Activated CD8-positive, alpha-beta memory T cell treated with anti-CD3 and anti-CD28 coated beads for 1 hour (primary cell): ENCODE measurements at places on chromosomes 4 and X.

DNA sequence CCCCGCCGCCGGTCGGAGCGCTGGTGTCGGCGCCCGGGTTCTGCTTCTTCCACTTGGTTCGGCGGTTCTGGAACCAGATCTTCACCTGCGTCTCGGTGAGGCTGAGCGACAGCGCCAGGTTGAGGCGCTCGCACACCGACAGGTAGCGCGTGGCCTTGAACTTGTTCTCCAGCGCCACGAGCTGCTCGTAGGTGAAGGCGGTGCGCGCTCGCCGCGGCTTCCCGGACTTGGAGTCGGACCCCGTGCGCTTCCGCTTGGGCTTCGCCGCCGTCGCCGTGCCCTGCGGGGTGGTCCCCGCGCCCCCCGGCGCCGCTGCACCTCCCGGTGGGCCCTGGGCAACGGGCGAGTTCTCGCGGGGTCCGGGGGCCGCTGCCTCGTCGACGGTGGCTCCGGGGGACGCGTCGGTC lies 3.1 kb downstream of the NKX1-1 start:
- no peak for DNase-seq

DNA sequence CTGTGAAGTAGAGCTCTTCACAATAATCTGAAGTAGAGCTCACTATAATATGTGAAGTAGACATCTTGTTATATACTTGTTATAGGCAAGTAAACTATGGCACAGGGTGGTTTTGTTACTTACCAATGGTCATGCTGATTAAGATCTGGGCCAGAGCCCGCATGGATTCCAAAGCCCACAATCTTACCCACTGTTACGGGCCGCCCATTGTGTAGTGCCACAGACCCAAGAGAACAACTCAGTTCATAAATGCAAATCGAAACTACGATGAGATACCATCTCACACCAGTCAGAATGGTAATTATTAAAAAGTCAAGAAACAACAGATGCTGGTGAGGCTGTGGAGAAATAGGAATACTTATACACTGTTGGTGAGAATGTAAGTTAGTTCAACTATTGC lies 46.9 kb upstream of the CT47C1 start:
- no peak for DNase-seq

DNA sequence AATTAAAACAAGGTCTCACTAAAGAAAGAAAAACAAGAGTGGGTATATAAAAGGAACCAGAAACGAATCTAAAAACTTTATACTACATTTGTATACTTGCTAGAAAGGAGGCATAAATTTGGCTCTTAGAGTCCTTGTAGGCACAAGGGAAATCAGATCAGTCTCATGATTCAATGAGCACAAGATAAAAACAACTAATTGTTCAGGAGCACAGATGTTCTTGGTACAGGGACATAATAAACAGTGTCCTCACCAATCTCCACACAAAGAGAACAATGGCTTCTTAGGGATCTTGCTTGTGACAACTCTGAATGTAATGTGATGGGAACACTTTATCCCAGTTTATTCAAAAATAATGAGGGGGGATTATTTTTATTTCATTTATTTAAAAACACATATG lies 28.3 kb downstream of the TMEM144 start:
- DNase-seq, result no peak

DNA sequence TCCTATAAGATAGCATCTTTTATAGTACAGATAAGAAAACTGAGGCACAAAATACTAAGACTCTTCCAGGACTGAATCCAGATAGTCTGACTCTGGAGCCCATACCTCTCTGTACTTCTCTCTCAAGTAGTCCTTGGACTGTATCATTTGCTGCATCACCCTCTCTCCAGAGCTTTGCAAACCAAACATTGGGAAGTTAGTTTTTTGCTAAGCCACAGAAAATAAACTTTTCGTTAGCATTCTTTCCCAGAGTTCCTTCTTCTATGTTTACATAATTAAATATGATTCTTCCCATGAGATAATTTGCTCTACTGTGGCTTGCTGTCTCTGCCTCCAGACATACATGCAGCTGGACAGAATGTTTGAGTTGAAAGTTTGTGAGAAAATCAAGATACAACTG lies 22.0 kb downstream of the PPEF2 start:
- no peak for DNase-seq

DNA sequence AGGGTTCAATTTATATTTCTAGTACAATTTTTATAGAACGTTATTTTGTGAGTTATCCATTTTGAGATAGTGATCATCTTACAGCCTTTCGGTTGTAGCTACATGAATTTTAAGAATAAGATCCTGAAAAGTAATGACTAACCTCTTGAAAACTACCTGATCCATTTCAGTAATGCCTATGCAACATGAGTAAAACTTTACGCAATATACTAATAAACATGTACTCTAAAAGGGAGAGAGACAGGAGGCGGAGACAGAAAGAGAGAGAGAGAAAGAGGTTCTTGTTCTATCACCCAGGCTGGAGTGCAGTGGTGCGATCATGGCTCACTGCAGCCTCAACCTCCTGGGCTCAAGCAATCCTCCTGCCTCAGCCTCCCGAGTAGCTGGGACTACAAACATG lies 816.1 kb downstream of the CCSER1 start:
- DNase-seq, result no peak

DNA sequence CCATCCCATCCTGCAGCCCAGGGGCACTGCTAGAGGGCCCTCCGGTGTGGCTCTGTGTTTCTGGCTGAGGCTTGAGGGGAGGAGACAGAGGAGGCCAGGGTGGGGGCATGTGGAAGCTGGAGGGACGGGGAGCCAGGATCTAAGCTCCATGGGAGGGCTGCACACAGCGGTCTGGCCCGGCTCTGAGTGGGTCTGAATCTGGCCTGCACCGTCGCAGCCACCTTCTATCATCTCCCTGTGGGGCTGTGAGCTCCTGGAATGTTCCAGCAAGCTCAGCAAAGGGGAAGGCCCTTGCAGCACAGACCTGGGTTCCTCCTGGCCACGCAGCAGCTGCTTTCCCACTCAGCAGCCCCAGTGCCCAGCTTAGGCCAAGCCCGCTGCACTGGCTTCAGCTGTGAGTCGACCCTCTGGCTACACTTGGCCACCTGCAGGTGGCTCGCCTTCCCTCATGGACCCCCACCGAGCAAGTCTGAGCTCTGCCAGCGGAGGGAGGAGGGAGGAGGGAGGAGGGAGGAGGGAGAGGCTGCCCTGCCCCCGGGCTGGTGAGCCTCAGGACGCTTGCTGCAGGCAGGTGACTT lies 5.3 kb downstream of the NKX1-1 start:
- DNase-seq, result no peak

DNA sequence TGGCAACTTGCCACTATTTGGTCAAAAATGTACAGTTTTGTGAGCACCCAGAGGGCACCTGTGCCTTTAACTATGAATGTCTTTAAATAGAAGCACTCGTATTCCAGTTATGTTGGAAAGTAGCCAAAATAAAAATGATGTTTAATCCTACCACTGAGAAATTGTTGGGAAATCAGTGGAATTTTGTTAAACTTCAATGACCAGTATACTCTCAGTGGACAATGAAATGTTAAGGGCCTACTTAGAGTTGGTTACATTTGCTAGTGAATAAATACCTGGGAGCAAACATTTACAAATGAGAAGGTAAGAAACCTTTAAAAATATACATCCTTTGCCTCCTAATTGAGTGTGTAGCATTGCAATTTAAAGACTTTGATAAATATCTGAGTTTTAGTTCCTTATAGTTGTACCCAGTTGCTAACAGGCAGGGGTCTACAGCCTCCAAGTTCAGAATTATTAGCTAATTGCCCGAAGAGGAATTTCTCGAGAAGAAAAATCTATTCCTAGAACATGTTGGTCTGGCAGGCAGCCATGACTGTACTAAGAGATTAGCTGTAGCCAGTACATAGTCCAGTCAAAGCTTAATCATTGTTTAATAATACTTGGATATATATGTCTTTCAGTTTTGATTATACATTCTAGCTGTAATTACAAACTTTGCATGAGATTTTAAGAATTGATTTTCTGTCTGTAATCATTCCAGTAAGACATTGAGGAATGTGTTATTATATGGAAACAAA lies 93.2 kb downstream of the IL1RAPL2 start:
- DNase-seq, result no peak

- no peak for DNase-seq
These were observed 43.7 kb downstream of the IL15 start for GRCh38 chr4:141680060-141680459.

GRCh38 chr4:154720618-154721267 lies 23.1 kb upstream of the LRAT start:
- DNase-seq, result no peak

DNA sequence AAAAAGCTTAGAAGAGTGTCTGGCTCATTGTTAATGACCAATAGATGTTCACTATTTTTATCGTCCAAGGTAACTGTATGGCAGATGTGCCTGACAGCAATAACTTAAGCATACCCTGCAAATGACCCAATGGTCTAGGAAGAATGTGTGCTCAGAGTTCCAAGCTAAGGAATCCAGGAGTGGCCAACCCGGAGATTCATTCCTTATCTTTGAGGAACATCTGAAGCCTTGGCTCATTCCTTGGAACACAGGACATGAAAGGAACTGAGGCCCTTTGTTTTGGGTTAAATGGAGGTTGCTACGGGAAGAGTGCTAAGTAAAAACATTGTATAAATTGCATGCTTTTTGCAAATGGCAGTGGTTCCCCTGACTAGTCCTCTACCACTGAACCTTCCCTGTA lies 38.9 kb upstream of the EFNB1 start:
- DNase-seq, result no peak

- DNase-seq, result no peak
These were observed 80.4 kb upstream of the GPC4 start for GRCh38 chrX:133495464-133496391.

DNA sequence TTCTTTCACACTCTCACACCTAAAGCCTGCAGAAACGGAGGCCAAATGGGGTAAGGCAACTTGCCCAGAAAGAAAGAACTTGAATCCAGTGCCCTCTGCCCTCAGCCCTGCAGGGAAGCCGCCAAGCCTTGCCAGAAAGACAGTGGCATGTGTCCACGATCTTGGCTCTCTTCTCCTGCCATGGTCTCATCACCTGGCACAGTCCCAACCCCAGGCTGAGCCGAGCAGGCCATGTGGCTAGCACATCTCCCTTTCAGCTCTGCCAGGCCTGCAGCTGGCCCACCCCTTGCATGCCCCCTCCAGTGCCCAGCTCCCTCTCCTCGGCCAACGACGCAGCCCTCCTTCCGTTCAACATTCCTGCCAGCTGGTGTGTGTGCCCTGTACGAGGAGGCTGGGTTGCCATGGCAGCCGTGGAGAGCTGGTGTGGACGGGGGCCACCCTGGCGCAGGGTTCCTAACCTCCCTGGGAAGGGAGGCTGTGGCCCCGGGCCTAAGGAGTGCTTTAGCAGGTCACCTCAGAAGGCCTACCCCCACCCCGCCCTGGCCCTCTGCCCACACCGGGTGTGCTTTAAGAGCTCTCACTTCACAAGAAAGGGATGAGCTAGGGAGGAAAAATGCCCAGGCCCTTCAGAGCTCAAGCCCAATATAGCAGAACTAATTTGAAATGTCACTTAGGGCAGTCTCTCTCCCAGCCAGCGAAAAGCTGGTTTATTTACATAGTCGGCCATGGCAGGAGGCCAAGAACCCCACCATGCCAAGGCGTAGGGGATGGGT lies 73.0 kb upstream of the PJA1 start:
- no peak for DNase-seq

GRCh38 chr4:22500128-22500611 lies 15.7 kb downstream of the ADGRA3 start:
- no peak for DNase-seq

- no peak for DNase-seq
These were observed 37.2 kb upstream of the TMEM131L start for GRCh38 chr4:153428941-153429475.

DNA sequence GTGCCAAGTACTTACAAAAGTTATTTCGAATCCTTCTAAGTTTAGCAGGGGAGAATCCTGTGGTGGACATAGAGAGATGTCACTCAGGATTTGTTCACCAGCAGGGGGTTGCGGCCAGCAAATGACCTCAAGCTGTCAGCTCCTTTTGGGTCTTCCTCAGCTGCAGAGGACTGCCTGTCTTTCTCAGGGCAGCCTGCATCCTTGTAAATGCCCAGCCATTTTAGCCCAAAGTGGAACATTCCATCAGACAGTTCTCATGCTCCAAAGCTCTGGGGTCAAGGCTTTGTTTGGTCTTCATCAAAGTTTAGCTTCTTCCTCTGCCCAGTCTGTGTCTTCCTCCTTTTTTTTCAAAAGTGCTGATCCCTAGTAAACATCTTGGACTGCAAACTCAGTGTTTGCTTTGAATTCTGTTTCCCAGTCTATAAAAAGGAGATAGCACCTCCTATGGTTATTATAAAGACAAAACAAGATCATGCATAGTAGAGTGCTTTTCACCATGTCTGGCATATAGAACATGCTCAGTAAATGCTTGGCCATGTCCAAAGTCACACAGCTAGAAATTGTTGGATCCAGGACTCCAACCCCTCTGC lies 156.4 kb upstream of the GATB start:
- DNase-seq, result no peak

GRCh38 chr4:148431401-148431800 lies 10.8 kb downstream of the NR3C2 start:
- DNase-seq, result no peak

- no peak for DNase-seq
These were observed 63.5 kb downstream of the MAD2L1 start for GRCh38 chr4:120003193-120003592.

- no peak for DNase-seq
These were observed 2.7 kb downstream of the ELOVL6 start for GRCh38 chr4:110195561-110196205.

DNA sequence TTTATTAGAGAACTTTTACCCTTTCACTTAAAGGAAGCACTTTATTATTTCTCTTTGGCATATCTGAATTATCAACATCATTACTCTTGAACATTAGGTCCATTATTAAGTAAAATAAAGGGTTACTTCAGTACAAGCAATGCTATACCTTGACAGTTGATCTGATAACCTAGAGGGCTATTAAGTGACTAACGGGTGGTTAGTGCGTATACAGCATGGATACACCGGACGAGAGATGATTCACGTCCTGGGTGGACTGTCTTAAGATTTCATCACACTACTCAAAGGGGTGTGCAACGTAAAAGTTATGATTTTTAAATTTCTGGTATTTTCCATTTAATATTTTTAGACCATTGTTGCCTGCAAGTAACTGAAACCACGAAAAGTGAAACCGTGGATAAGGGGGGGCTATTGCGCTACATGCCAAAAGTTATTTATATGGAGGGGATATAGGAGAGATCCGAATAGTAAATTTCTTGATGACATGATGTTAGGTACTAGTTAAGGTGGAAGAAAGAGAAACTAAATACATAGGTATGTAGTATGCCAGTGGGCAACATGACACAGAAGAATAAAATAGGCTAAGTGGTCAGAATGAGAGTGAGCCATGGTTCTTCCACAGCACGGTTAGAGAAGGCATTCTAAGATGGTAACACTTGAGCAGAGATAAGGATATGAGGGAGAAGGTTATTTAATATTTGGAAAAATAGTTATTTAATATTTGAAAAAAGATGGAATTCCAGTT lies 230.8 kb upstream of the ANKRD50 start:
- DNase-seq, result no peak

DNA sequence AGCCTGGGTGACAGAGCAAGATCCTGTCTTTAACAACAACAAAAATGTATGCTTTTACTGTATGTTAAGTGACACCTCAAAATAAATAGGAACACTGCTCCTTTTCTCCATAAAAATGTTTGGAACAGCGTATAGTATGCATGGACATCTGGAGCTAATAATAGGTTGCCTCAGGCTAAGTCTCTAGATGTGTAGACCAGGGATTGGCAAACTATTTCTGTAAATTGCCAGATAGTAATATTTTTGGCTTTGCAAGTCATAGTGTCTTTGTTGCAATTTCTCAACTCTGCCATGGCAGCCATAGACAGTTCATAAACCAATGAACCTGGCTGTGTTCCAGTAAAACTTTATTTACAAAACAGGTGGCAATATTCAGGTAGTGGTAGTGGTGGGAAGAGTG lies 76.6 kb upstream of the CBLL2 start:
- DNase-seq, result no peak

GRCh38 chr4:73013310-73013709 lies 56.2 kb downstream of the COX18 start:
- DNase-seq, result no peak
